ENCODE measurements at places on chromosomes 3 and 15. TPM values are rescaled to one million over a fixed set of nuclear protein-coding genes. Genes with fewer than 3 reads are reported as not detected.

The MORC1 gene
- total RNA-seq, result not detected

DNA sequence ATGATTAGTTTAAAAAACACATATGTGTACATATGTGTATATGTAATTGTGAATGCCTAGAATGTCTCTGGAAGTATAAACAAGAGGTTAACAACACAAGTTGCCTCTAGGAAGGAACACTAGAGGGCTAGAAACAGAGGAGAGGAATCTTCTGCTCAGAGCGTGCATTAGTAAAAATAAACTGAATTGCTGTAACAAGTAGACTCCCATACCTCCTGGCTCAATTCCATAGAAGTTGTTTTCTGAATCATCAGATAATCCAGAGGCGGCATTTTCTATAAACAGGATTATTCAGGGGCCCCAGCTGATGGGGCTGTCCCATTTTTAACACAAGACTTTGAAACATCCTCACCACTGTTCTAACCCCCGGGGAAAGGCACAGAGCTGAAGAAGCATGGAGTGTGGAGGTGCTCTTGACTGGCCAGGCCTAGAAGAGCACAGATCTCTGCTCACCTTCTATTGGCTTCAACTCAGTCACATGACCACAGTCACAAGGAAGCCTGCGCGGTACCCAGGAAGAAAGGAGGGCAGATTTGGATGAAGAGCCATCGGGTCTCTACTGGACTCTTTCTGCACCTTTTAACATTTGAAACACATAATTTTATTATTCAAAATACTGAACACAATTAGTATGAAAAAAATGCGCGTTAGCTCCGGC lies 145.7 kb downstream of the TLE3 start:
- H3K4me3 ChIP-seq, result no peak overlapping the region
- DNase-seq, result no peak
- no peaks in the 10 kb centered on the region for H3K27me3 ChIP-seq
- no peak overlapping the region for H3K27ac ChIP-seq

GRCh38 chr3:147797095-147797494 lies 387.9 kb downstream of the ZIC1 start:
- H3K4me1 ChIP-seq, result peaks cover 4% of the 10 kb centered on the region
- no peak for DNase-seq
- H3K4me3 ChIP-seq, result no peak overlapping the region
- H3K36me3 ChIP-seq, result peaks cover 2% of the 10 kb centered on the region
- H3K27ac ChIP-seq, result no peak overlapping the region
- no peaks in the 10 kb centered on the region for H3K27me3 ChIP-seq

GRCh38 chr3:59750391-59750790 lies 700.6 kb upstream of the CFAP20DC start:
- H3K36me3 ChIP-seq, result no peaks in the 10 kb centered on the region
- DNase-seq, result no peak
- no peak overlapping the region for H3K27ac ChIP-seq
- H3K27me3 ChIP-seq, result no peaks in the 10 kb centered on the region
- H3K4me1 ChIP-seq, result peaks cover 28% of the 10 kb centered on the region
- no peak overlapping the region for H3K4me3 ChIP-seq

DNA sequence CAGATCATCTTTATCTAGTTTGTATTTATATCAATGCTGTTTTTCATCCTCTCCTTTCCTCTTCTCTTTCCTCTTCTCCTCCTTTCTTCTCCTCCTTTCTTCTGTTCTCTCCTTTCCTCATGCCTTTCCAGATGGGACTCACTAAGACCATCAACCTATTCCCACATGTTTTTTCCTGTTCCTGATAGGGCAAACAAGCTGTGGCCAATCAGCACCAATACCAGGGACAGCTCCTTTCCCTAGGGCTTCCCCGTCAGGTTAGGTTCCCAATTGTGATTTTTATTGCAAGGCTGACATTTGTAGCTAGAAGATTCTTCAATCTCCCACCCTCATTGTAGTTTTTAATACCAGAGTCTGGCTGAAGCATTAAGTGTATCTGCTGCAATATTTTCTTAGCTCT lies 76.3 kb upstream of the COL8A1 start:
- no peaks in the 10 kb centered on the region for H3K4me1 ChIP-seq
- DNase-seq, result peak; percentile 1
- peaks cover 3% of the 10 kb centered on the region for H3K27me3 ChIP-seq
- H3K27ac ChIP-seq, result no peak overlapping the region
- no peaks in the 10 kb centered on the region for H3K36me3 ChIP-seq

GRCh38 chr15:63043335-63044076 lies 959 bp downstream of the TPM1 start:
- H3K4me3 ChIP-seq, result peak overlapping the region; percentile 99
- H3K27ac ChIP-seq, result peak overlapping the region; percentile 90
- H3K36me3 ChIP-seq, result no peaks in the 10 kb centered on the region

DNA sequence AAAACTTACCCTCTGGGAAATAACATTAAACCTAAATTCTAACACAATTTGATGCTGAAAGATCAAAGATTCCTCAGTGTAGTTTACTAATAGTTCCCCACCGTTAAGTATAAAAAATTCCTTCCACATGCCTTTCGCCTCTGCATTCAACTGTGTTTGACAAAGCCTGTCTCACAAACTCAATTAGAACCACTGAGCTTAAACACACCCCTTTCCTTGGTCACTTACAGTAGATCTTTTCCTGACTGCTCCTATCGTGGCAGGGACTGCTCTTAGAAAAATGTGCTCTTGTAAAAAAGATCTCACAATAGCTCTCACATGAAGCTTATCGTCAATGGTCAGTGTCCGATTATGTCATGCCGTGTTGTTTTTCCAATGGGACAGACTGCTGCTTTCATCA lies 8.9 kb upstream of the KBTBD8 start:
- no peaks in the 10 kb centered on the region for H3K36me3 ChIP-seq
- no peak overlapping the region for H3K27ac ChIP-seq
- H3K4me3 ChIP-seq, result no peak overlapping the region
- H3K4me1 ChIP-seq, result peaks cover 11% of the 10 kb centered on the region

DNA sequence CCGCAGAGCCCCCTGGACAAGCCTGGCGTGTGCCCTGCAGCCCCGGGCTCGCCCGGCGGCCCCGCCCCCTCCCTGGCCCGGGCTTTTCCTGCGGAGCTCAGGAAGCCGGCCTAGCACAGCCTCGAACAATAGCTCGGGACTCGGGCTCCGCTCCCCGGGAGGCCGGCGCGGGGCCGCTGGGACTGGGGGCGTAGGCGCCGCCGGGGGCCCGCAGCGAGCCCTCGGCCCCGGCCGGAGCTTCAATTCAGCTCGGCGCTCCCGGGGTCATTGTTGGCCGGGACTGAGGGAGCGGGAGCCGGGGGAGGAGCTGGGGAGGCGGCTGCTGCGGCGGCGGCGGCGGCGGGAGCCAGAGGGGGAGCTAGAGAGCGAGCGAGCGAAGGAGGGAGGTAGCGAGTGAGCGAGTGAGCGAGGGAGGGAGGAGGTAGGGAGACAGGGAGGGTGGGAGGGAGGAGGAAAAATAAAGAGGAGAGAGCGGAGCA lies 41.0 kb upstream of the ROPN1 start:
- H3K4me1 ChIP-seq, result peaks cover 27% of the 10 kb centered on the region
- H3K36me3 ChIP-seq, result no peaks in the 10 kb centered on the region
- no peak overlapping the region for H3K27ac ChIP-seq
- peaks cover 14% of the 10 kb centered on the region for H3K27me3 ChIP-seq
- peak overlapping the region; percentile 69 for H3K4me3 ChIP-seq
- peak; percentile 95 for DNase-seq

DNA sequence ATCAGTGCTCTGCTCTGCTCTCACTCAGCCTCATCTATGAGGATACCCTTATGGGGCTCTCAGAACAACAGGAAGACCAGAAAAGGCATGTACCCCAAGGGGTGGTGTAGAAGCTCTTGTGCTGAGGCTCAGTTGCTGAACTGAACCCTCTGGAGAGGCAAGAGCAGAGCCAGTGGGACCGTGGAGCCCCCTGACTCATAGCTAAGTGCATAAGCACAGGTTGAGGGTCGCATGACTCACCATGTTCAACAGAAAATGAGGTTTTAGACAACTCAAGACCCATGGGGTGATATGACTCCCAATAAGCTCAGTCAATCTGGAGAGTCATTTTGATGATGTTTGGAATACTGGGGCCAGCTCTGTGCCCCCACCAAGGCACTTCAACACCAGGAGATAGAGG lies 37.3 kb downstream of the CRYGS start:
- no peak overlapping the region for H3K27ac ChIP-seq
- no peak overlapping the region for H3K4me3 ChIP-seq
- DNase-seq, result no peak
- peaks cover 7% of the 10 kb centered on the region for H3K4me1 ChIP-seq
- no peaks in the 10 kb centered on the region for H3K36me3 ChIP-seq

Measured in neural crest cell (in vitro differentiated cells).